ENCODE measurements at places on chromosomes 11 and 22. TPM values are rescaled to one million over a fixed set of nuclear protein-coding genes. Genes with fewer than 3 reads are reported as not detected.

Gene CRYBB2
- total RNA-seq, result not detected

Gene PATE4
- not detected for total RNA-seq

Gene OR51B5
- total RNA-seq, result not detected

Gene MS4A4A
- not detected for total RNA-seq

Gene OR8I2
- total RNA-seq, result not detected

Gene PYGM
- 5.5 TPM for total RNA-seq

Gene BATF2
- not detected for total RNA-seq

Gene NLRP14
- not detected for total RNA-seq

Gene CRYBB3
- total RNA-seq, result not detected

Gene CAPN5
- total RNA-seq, result 6.5 TPM

Measured in CD8-positive, alpha-beta T cell (primary cell).